ENCODE measurements at places on chromosomes 7 and 10.

DNA sequence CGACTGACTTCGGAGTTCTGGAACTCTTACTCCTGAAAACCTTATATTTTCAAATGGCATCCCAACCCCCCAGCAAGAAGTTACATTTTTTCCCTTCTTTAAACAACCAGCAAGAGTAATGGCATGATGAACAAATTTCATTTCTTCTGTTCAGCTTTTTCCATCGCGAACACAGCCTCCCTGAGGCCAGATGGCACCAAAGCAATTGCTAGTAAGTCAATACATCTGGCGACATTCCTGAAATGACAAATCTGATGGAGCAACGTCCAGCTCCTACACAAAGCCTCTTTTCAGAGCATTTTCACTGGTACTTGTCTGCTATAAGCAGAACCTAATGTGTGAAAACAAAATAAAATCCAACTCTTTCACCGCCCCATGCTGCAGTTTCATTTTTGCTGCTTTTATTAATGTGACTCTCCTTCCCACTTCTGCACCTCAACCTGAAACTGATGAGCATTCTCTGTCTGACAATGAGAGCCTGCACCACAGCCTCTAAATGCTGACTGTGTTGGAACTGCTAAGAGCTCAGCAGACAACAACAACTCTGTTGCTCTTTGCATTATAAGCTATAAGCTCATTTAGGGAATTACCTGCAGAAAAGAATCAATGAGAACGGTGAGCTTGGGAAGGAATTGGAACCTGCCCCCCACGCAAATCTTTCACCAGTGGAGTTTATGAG is 229.8 kb downstream of the FGFR2 start:
- DNase-seq = no peak

DNA sequence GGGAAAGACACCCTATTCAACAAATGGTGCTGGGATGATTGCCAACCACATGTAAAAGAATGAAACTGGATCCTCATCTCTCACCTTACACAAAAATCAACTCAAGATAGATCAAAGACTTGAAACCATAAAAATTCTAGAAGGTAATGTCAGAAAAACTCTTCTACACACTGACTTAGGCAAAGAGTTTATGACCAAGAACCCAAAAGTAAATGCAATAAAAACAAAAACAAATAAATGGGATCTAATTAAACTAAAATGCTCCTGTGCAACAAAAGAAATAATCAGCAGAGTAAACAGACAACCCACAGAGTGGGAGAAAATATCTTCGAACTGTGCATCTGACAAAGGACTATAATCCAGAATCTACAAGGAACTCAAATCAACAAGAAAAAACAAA is 504.2 kb upstream of the MBL2 start:
- DNase-seq = no peak

- no peak for DNase-seq
Measured at GRCh38 chr10:95613330-95613729, 43.2 kb downstream of the ALDH18A1 start.

DNA sequence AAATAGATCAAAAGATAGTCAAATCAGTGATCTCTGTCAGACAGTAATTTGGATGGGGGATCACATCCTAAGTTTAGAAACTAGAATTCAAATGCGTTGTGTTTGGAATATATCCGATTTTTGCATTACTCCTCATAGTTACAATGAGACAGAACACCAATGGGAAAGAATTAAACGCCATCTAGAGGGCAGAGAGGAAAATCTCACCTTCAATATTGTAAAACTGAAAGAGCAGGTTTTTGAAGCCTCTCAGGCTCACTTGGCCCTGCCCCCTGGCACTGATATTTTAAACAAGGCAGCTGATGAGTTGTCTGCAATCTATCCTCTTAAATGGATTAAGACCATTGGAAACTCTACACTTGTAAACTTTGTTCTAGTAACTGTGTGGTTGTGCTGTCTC is 17.7 kb downstream of the FRG2B start:
- DNase-seq = no peak

Data from stimulated activated effector memory CD8-positive, alpha-beta T cell treated with anti-CD3 and anti-CD28 coated beads, Interleukin-12 subunit alpha, Interleukin-12 subunit beta, amount 100 ng/mL, for 72 hours (primary cell).